ENCODE measurements at places on chromosomes 1 and 21. TPM values are rescaled to one million over a fixed set of nuclear protein-coding genes. Genes with fewer than 3 reads are reported as not detected.

Gene NR1I3
- polyA plus RNA-seq: not detected

Gene ITLN2
- polyA plus RNA-seq: not detected

Gene SPATA21
- polyA plus RNA-seq: 0.36 TPM

Gene S100B
- not detected for polyA plus RNA-seq

Gene CD1D
- polyA plus RNA-seq: not detected

- no peak overlapping the region for H3K27ac ChIP-seq
- H3K36me3 ChIP-seq: no peaks in the 10 kb centered on the region
- H3K4me3 ChIP-seq: no peak overlapping the region
- no peak for DNase-seq
Observed at GRCh38 chr1:6256645-6257044, 4.3 kb downstream of the GPR153 start.

- peaks cover 4% of the 10 kb centered on the region for H3K4me1 ChIP-seq
- no peaks in the 10 kb centered on the region for H3K27me3 ChIP-seq
- no peak overlapping the region for H3K27ac ChIP-seq
- DNase-seq: no peak
Observed at GRCh38 chr1:161111117-161111516, 6.7 kb downstream of the PFDN2 start.

GRCh38 chr1:210790196-210790595, 343.8 kb downstream of the KCNH1 start:
- H3K36me3 ChIP-seq: no peaks in the 10 kb centered on the region
- no peak overlapping the region for H3K4me3 ChIP-seq
- no peak overlapping the region for H3K27ac ChIP-seq
- no peaks in the 10 kb centered on the region for H3K27me3 ChIP-seq
- no peak for DNase-seq

DNA sequence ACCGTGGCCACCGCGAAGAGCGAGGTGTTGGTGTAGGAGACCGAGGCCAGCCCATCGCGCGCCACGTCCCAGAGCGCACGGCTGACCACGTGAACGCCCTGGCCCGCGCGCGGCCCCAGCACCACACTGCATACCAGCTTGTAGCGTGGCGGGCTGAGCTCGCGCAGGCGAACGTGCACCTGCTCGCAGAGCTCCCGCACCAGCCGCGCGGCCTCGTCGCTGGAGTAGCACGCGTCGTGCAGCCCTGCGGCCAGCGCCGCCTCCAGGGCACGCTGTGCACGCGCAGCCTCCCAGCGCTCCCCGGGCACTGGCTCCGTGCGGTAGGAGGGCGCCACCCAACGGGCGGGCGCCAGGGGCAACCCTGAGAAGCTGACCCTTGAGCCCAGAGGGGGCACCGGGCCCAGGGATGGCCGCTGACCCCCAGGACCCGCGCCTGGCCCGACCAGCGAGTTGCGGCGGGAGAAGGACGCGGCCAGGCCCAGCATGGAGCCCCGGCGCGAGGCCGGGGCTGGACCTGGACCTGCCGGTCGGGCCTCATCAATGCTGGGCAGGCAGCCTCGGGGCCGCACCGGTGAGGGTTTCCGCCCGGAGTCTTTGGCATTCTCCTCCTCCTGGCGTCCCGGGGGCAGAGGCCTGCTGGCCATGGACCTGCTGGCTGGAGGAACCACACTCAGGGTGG, 987 bp downstream of the DYNLT4 start:
- H3K27ac ChIP-seq: peak overlapping the region; percentile 100
- H3K36me3 ChIP-seq: peaks cover 52% of the 10 kb centered on the region
- peaks cover 78% of the 10 kb centered on the region for H3K4me1 ChIP-seq
- no peak for DNase-seq
- no peaks in the 10 kb centered on the region for H3K27me3 ChIP-seq

DNA sequence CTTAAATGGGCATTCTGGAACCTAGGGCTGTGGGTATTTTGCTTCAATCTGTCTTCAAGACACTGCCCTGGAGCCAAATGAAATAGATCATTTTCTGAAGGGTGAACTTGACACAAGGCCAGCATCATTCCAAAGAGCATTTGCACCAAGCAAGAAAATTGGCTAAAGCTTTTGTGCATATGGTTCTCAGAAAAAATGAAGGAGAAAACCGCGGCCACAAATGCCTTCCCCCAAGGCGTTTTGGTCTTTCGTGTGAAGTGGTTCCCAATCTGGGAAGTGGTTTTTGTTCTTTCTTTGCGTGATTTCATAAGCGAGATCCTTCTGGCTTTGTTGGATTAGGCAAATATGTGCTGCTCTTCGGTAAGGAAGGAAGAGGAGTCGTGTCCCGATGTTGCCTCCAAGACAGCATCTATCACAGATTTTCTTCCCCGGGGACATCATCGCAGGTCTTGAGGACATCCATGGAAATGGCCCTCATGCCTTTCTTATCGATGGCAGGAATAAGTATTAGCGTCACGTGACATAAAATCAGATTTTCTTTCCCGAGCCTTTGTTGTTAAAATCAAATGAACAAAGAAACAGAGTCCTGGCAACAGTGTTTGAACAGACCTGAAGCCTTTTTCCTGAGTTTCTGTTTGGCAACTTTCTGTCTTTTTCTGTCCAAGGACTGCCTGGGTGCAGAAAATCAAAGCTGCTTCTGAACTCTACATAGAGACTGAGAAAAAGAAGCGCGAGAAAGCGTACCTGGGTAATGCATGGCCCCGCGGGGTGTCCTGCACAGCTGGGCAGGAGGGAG, 31.0 kb downstream of the ATP5PO start:
- H3K27me3 ChIP-seq: peaks cover 78% of the 10 kb centered on the region
- H3K36me3 ChIP-seq: no peaks in the 10 kb centered on the region
- H3K27ac ChIP-seq: no peak overlapping the region
- DNase-seq: no peak
- H3K4me1 ChIP-seq: no peaks in the 10 kb centered on the region

GRCh38 chr1:210687582-210688279, 359.0 kb downstream of the HHAT start:
- DNase-seq: no peak
- H3K36me3 ChIP-seq: no peaks in the 10 kb centered on the region
- H3K4me1 ChIP-seq: 0 out of 2 replicates have a peak, but pooled peaks cover 2% of the 10 kb centered on the region
- H3K27me3 ChIP-seq: no peaks in the 10 kb centered on the region
- no peak overlapping the region for H3K27ac ChIP-seq
- H3K4me3 ChIP-seq: no peak overlapping the region

DNA sequence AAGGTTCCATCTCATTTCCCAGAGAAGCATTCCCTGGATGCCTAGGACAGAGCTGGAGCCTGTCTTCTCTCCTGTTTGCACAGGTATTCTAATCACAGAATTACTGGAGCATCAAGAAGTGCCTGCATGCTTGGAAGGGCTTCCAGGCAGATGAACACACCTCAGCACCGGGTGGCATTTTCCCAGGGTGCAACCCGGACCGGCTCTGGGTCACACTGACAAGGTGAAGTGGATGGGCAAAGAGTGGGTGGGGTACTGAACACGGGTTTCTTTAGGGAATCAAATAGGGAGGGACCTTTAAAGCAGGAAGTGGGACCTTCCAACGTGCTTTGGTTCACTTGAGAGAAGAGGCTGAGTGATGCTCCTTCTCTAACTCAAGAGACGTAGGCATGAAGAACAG, 7.1 kb upstream of the PEF1 start:
- no peaks in the 10 kb centered on the region for H3K4me1 ChIP-seq
- H3K27ac ChIP-seq: no peak overlapping the region
- no peak for DNase-seq
- H3K27me3 ChIP-seq: peaks cover 48% of the 10 kb centered on the region

- DNase-seq: peak; percentile 45
- H3K36me3 ChIP-seq: no peaks in the 10 kb centered on the region
- peaks cover 3% of the 10 kb centered on the region for H3K4me1 ChIP-seq
Observed at GRCh38 chr21:36166705-36167104, 10.1 kb downstream of the DOP1B start.

GRCh38 chr1:193104502-193104906, 710 bp downstream of the GLRX2 start:
- DNase-seq: peak; percentile 49
- peak overlapping the region; percentile 79 for H3K27ac ChIP-seq
- H3K4me3 ChIP-seq: peak overlapping the region; percentile 73
- H3K36me3 ChIP-seq: peaks cover 29% of the 10 kb centered on the region

DNA sequence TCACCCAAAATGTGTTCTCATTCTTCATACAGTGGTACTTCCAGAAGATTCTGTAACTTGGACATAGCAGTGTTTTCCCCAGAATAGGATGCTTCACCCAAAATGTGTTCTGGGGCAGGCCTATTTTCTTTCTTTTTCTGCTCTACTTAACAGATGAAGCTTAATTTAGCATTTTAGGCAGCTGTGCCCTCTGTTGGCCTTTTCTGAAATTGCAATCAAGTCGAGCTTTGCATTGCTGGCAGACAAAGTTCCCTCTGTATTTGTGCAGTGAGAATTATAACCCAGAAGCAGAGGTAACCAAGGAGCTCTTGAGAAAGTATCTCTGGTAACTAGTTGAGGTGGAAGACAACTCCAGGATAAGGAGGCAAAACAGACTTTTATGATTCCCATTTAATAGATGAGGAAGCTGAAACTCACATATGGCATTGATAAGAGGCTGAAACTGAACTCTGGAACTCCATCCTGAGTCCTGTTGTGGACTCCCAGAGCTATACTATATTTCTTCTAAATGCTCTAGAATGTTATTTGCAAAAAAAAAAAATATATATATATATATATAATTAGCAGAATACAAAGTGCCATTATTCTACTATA, 50.3 kb upstream of the L1TD1 start:
- no peak overlapping the region for H3K4me3 ChIP-seq
- peaks cover 17% of the 10 kb centered on the region for H3K27me3 ChIP-seq
- no peak overlapping the region for H3K27ac ChIP-seq
- H3K36me3 ChIP-seq: no peaks in the 10 kb centered on the region
- peak; percentile 16 for DNase-seq
- H3K4me1 ChIP-seq: no peaks in the 10 kb centered on the region

DNA sequence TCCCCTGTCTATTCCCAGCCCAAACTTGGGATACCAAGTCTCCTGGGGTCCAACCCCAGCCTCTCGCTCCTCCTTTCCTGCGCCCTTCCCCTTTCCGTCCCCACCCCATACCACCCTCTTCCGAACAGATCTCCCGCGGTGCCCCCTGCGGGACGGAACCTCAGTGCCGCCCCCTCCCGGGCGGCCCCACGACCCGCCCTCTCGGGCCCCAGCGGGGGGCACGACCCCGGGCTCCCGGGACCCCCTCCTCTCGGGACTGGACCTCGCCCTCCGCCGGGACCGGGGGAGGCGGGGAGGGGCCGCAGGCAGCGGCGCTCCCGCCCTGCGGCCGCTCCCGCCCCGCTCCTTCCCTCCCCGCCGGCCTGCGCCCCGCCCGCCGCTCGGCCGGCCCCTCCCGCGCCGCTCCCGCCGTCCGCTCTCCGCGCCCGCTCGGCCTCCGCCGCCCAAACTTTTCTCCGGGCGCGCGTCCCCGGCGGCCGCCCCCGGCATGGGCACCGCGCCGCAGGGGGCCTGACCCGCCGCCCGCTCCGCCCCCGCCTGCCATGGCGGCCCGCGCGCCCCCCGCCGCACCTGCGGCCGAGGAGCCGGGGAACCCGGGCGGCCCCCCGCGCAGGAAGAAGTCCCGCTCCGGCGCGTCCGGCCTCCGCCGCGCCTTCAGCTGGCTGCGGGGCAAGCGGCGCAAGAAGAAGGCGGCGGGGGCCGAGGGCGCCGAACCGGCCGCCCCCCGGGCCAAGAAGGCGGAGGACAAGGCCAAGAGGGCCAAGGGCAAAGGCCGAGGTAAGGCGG, 39.0 kb upstream of the SYNC start:
- H3K4me1 ChIP-seq: peaks cover 36% of the 10 kb centered on the region
- H3K4me3 ChIP-seq: peak overlapping the region; percentile 73
- DNase-seq: peak; percentile 96
- peak overlapping the region; percentile 64 for H3K27ac ChIP-seq
- H3K27me3 ChIP-seq: no peaks in the 10 kb centered on the region

- peaks cover 4% of the 10 kb centered on the region for H3K27me3 ChIP-seq
- no peak for DNase-seq
- H3K4me3 ChIP-seq: no peak overlapping the region
- no peak overlapping the region for H3K27ac ChIP-seq
Observed at GRCh38 chr1:235741294-235741693, 91.7 kb upstream of the GNG4 start.

- peaks cover 10% of the 10 kb centered on the region for H3K4me1 ChIP-seq
- H3K36me3 ChIP-seq: peaks cover 69% of the 10 kb centered on the region
- DNase-seq: no peak
- no peak overlapping the region for H3K27ac ChIP-seq
- no peaks in the 10 kb centered on the region for H3K27me3 ChIP-seq
- H3K4me3 ChIP-seq: no peak overlapping the region
Observed at GRCh38 chr1:46580140-46580903, 23.7 kb downstream of the MKNK1 start.

DNA sequence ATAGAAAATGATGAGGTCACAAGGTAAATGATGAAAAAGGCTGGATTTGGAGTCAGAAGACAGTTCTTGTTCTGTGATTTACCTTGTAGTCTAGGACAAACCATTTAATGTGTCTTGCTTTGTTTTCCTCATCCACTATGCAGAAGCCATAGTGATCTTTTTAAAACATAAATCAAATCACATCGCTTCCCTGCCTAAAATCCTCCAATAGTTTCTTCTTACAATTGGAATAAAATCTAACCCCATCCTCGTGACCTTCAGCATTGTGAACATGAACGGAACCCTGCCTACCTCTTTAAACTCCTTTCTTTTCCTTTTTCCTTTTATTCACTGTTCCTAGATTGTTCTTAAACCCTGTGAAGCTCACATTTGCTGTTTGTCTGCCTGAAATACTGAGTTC, 204.9 kb upstream of the SAMSN1 start:
- no peak for DNase-seq
- H3K4me1 ChIP-seq: peaks cover 9% of the 10 kb centered on the region
- H3K27me3 ChIP-seq: no peaks in the 10 kb centered on the region
- H3K27ac ChIP-seq: peak overlapping the region; percentile 92

- no peaks in the 10 kb centered on the region for H3K4me1 ChIP-seq
- H3K36me3 ChIP-seq: no peaks in the 10 kb centered on the region
- no peak overlapping the region for H3K27ac ChIP-seq
- no peak overlapping the region for H3K4me3 ChIP-seq
- DNase-seq: no peak
Observed at GRCh38 chr1:2932671-2933350, 88.5 kb upstream of the ACTRT2 start.

GRCh38 chr1:200364091-200364759, 45.6 kb downstream of the ZNF281 start:
- peak; percentile 10 for DNase-seq
- no peaks in the 10 kb centered on the region for H3K4me1 ChIP-seq
- no peak overlapping the region for H3K4me3 ChIP-seq
- H3K27me3 ChIP-seq: peaks cover 27% of the 10 kb centered on the region
- no peak overlapping the region for H3K27ac ChIP-seq

DNA sequence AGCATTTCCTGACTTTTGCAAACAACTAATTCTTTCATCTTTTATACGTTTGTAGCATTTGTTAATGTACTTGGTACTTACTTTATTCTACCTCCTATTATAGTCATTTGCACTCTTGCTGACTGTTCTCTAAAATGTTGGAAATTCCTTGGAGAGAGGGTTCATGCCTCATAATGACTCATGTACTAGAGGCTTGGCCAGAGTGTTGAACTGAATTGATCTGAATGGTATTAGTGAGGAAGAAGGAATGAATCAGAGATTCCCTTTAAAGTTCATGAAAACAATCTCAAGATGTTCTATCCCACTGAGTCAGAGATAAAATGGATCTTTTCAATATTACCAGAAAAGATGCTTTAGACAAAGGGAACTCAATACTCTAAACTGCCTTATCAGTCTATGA, 383.4 kb downstream of the SEC16B start:
- no peak overlapping the region for H3K27ac ChIP-seq
- no peaks in the 10 kb centered on the region for H3K27me3 ChIP-seq
- no peaks in the 10 kb centered on the region for H3K4me1 ChIP-seq
- no peak overlapping the region for H3K4me3 ChIP-seq
- no peaks in the 10 kb centered on the region for H3K36me3 ChIP-seq
- DNase-seq: no peak

GRCh38 chr1:5415606-5416005, 576.6 kb downstream of the NPHP4 start:
- DNase-seq: no peak
- no peak overlapping the region for H3K27ac ChIP-seq
- no peaks in the 10 kb centered on the region for H3K36me3 ChIP-seq
- no peaks in the 10 kb centered on the region for H3K4me1 ChIP-seq
- H3K27me3 ChIP-seq: no peaks in the 10 kb centered on the region
- no peak overlapping the region for H3K4me3 ChIP-seq
